H9 (cell line): ENCODE measurements at places on chromosomes 1 and 21. TPM values are rescaled to one million over a fixed set of nuclear protein-coding genes. Genes with fewer than 3 reads are reported as not detected.
A peak's percentile ranks its signal among the peaks of the same experiment; 100 is the strongest.

GRCh38 chr21:26307640-26308039 lies 137.1 kb upstream of the APP start:
- DNase-seq: no peak

GRCh38 chr1:32040711-32041110 lies 27.0 kb downstream of the KHDRBS1 start:
- no peak for DNase-seq

DNA sequence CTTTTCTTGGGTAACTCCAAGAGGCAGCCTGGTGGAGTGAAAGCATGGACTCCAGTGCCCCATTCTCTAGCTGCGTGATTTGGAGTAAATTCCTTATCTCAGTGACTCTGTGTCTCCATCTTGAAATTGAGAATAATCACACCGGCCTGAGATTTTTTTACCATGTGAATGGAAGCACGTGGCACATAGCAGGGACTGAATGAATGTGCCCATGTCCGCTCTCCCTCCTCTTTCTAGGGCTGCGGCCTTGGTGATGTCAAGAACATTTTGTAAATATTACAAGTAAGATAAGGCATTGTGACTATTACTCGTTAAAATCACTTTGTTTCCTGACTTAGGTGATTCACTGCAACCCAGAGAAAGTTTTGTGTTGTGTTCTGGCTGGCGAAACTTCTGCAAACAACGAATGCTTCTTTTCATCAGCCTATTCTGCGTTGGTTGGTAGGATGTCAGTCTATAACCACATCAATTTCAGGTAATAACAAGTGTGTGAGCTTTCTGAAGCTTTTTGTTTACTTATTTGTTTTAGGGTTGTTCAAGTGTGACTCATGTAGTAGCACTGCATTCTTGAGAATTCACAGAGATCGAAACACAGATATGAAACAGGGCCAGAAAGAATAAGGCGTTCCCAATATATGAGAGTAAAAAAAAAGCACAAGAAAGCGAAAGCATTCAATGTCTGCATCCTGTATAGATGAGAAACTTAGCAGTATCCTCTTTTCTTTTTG lies 135.7 kb upstream of the SLC45A1 start:
- DNase-seq: no peak

KRTAP13-2 gene
- not detected in 2 replicates for total RNA-seq

- DNase-seq: peak; percentile 86
These were observed 361.5 kb upstream of the ZP4 start for GRCh38 chr1:238252033-238252802.
